ENCODE measurements at places on chromosomes 1 and 21.

- no peak for DNase-seq
Observed at GRCh38 chr1:183783342-183783741, 21.6 kb upstream of the RGL1 start.

DNA sequence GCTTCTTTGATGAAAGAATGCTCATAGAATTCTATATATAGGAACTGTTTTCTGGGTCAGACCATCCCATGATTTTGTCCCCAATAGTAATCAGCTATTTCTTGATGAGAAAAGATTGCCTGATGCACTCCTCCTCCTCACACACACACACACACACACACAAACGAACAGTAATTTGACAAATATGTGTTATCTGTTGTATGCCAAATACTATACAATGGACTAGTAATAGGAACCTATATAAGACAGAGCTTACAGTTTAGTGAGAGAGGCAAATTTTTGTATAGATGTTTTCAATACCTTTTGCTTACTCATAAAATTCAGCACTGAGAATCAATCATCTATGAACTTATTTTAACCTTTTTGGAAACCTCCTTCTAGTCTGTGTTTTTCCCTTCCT lies 76.8 kb downstream of the PLA2G4A start:
- no peak for DNase-seq

- no peak for DNase-seq
Observed at GRCh38 chr1:179767177-179767581, 24.1 kb downstream of the FAM163A start.

DNA sequence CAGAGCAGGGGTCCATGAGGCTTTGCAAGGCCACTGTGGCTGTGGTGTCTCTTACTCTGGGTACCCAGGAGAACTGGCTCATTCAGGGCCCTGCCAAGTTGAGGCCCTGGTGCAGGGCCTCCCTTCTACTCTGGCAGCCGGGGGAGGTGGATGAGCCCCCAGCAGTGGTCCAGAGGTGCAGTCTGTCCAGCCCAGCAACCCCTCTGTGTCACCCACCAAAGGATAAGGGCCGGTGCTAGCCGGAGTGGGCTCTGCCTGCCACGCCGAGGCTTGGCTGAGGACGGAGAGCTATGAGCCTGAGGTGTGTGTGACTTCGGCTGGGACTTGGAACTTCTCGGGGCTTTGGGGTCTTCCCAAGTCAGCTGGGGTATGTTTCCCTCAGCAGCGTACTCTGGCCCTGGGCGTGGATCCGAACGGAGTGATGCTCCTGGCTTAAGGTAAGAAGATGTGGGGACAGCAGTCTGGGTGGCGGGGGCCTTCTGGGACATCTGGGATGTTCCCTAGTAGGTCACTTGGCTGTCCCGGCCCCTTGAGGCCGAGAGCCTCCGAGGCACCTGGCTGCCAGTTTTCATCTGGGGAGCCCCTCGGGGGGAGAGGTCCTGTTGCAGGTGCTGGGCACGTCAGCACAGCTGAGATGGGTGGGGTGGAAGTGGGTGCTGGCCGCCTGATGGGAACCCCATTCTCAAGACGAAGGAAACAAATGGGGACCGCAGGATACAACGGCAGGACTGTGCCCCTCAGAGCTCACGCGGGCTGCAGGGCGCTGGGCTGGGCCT lies 25.9 kb downstream of the RUNX3 start:
- no peak for DNase-seq

DNA sequence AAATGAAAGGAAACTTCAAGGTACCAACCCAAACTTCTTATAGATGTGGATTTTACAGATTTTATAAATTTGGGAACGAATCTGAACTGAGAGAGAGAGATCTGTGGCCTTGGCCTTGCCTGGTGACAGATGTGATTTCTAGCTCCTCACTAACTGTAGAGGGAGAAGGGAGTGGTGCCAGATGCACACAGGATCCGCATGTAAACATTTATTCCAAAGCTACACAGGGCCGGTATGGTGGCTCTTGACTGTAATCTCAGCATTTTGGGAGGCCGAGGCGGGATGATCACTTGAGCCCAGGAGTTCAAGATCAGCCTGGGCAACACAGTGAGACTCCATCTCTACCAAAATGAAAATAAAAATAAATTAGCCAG lies 77.1 kb downstream of the PGBD5 start:
- no peak for DNase-seq

GRCh38 chr1:155128755-155129473 lies 1.2 kb downstream of the EFNA1 start:
- no peak for DNase-seq

GRCh38 chr1:23393706-23394105 lies 24.1 kb upstream of the ZNF436 start:
- DNase-seq, result no peak
